ENCODE measurements at places on chromosomes 16 and 17. TPM values are rescaled to one million over a fixed set of nuclear protein-coding genes. Genes with fewer than 3 reads are reported as not detected.
A peak's percentile ranks its signal among the peaks of the same experiment; 100 is the strongest.

DNA sequence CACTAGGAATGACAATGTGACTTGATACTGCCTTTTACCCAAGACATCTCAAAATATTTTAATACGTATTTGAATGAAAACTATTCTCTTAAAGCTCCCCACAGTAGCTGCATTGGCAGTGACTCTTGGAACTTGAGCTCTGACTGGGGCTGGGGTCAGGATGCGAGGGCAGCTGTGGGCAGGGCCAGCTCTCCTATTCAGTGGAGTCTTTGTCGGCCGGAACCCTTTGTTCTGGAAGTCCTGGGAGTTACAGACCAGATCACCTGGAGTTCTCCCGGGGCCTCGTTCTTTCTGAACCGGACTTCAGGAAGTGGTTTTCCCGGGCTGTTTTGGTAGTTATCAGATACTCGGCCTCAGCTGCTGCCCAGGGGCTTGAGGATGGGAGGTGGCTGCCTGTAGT lies 84.9 kb downstream of the NPIPB11 start:
- DNase-seq: peak; percentile 50

DNA sequence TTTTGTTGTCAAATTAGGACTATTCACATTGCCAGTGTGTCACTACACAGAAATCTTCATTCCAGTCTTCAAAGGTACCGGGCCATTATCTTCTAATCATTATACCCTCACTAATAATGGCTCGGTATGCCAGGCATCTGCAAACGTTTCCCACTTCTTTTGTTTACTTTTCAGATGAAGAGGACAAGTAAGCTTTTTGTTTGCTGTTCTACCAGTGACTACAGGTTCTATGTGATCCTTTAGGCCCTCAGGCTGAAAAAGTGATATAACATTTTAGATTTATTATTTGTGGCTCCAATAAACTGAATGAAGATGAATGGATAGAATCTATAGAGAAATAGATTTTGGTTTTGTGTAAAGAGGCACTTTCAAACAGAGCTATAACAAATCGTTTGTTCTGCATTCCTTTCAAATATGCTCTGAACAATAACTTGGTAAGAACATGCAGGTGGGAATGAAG lies 403 bp upstream of the KRTAP3-1 start:
- DNase-seq: no peak

DNA sequence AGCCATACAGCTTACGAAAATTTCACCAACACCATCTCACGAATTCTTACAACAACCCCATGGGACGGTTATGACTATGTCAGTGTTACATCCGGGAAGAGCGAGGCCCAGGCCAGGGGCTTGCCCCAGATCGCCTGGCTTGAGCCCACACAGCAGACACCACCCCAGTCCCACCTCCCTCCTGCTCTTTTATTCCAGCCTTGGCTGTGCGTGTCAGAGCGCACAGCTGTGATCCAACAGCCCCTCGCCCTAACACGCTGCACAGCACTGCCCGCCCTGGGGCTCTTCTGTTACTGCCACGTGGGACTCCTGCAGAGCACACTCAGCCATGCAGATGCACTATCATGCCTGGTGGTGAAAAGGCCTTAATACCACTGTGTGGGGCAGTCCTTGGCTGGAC lies 127.9 kb downstream of the ENGASE start:
- no peak for DNase-seq

The UNC45B gene
- total RNA-seq: not detected

The NEURL4 gene
- 18.8 TPM for total RNA-seq

DNA sequence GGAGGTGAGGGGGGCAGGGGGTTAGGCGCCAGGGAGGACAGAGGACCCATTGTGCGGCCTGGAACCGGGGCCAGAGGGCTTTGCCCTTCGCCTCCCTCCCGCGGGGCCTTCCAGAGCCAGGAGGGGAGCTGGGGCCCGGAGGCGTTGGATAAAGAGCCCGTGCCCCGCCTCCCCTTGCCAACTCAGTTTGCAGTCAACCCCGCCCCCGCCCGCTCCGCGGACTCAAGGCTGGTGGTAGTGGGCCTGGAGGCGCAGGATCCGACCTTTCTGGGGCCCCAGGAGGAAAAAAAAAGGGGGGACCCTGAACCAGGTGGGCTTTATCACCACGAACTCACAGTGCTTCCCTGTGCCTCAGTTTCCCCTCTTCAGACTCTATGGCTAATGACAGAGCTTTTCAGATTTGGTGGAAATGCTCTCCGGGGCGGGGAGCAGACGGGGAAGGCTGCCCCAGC lies 2.0 kb upstream of the SPHK1 start:
- DNase-seq: peak; percentile 94

The CTRB2 gene
- total RNA-seq: not detected

The TBC1D3 gene
- total RNA-seq: not detected

DNA sequence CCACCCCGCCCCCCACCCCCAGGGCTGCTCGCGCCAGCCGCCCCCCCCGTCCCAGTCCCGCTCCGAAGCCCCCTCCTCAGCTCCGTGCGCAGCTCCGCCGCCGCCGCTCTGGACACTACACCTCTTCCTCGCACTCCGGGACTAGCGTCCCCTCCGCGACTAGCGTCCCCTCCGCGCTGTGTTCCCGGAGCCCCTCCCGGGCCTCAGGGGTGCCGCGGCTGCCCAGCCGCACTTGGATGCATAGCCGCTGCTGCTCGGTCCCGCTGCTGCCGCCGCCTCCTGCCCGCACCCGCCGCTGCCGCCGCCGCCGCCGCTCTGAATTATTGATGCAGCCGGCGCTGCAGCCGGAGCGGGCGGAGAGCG lies at the start of gene CBLN1:
CBLN1 (minus strand) TSS at position 359 of the 363 bp plus-strand sequence. CDS start 373 bp downstream, outside the sequence.
- DNase-seq: no peak

DNA sequence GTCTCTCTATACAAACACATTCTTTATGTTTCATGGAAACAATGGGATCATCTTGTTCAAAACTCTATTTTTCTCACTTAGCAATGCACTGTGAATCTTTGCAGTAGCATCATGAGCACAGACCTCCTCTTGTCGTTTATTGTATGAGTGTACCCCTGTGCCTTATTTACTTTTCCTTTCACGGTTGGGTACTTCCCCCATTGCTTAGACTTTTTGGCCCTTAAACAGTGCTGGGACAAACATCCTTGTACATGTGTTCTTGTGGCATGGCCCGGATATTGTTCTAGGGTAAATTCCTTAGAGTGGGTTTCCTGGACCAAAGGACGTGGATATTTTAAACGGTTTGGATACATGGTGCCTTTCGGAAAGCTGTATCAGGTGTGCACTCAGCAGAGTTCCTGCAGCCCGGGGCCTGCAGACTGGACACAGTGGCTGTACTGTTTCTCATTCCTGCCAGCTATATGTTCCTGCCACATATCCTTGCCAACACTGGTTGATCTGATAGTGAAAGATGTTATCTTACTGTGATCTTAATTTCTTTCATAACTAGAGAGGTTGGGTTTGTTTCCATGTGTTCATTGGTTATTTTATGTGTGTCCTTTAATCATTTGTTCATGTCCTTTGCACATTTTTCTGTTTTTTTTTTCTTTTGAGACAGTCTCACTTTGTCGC lies 111.1 kb downstream of the OR1D5 start:
- DNase-seq: no peak

DNA sequence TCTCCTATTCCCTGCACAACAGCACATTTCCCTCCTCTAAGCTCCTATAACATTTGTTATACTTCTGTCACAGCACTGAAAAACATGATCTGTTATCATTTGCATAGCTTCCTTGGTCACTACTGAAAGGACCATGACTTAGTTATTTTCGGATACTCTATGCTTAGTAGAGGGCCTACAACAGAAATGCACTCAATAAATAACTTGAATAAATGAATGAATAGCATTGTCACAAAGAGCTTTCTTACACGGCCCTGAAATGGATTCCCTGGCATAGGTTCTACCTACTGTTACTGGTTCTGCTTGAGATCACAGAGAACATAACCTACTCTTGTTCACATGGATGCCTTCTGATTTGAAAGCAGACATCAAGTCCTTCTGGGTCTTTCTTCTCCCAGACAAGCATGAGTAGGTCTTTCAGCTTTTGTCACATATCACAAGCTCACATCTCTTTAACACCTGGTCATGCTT lies 41.6 kb downstream of the MYO1D start:
- no peak for DNase-seq

DNA sequence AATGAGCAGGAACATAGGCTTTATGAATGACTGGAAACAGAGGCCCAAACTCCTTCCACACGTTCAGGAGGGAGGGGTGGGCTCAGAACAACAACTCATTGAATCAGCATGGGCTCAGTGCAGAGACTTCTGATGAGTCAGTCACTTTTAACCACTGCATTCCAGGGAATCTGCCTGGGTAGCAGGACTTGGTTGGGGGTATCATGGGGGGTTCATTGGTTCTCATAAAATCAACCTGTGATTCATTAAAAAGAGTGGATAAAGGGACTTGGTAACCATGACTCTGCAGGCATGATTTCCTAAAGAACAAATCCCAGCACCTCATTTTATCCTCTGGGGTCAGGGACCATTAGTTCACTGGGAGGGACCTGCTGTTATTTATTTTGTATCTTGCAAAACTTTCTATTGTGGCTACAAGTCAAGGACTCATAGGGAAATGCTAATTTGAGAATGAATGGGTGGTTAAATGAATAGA lies 13.8 kb downstream of the ITGB3 start:
- DNase-seq: peak; percentile 84

The HS3ST2 gene
- total RNA-seq: under 0.01 TPM

The SLFN11 gene
- 52.8 TPM for total RNA-seq

The RAB40B gene
- total RNA-seq: 8.3 TPM

The CLEC3A gene
- not detected for total RNA-seq

DNA sequence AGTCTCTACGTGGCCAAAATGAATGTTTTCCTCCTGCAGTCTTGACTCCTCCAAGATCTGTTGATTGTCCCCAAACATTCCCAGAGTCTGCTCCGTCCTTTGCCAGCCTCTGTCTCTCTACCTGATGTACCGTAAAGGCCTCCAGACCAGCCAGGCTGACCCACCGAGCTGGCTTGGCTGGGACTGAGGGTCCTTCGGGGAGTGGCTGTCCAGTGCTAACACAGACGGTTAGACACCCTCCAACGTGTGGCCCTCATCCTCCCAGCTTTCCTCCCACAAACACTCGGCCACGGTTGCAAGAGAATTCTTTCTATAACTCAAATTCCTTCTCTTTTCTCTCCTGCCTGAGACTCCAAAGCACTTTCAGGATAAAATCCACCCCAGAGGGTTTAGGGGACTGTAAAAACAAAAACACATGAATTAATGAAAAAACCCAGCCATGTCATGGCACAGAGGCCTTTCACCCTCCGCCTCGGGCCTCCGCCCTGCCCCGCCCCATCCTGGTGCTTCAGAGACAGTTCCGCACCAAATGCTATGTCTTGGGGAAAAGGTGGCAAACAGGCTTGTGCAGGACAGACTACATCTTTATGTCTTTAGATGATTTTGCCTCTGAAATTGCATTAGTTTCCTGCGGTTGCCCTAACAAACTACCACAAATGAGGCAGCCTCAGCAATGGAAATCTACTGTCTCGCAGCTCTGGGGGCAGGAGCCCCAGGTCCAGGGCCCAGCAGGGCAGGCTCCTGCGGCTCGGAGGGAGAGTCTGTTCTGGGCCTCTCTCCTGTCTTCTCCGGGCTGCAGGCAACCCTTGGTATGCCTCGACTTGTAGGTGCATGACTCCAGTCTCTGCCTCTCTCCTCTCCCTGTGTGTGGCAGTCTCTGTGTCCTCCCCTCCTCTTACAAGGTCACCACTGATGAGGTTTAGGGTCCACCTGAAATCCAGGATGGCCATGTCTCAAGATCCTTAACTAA lies 72.5 kb upstream of the CBX4 start:
- DNase-seq: peak; percentile 67

- no peak for DNase-seq
Observed at GRCh38 chr16:4141604-4142003, 25.4 kb upstream of the ADCY9 start.

DNA sequence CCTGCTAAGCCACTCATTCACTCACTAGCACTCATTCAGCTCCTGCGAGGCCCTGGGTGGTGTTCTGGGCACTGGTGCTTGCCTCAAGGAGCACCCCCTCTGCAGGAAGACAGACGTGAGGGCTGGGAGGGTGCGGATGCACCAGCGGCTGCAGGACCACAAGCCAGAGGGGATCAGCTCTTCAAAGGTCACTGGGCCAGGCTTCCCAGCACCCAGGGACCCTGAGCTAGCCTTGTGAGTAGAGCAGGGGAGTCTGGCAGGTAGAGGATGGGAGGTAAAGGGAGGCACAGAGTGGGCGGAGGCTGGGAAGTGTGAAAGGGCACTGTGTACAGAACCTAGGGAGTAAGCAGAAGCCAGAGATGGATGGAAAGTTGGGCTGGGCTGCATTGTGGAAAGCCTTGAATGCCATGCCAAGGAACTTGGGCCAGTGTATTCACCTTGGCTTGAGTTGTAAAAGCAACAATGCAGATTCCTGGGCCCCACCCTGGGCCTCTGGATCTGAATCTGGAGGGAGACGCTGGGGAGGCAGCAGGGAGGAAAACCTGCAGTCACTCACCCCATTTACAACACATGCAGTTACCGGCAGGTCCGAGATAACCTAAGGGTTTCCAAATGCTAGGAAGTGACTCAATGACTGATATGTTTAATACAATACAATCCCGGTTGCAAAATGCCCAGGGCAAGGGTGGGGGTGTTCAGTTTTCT lies 1.7 kb downstream of the IL4R start:
- DNase-seq: peak; percentile 69

- no peak for DNase-seq
Observed at GRCh38 chr17:71505200-71505599, 615.6 kb upstream of the SOX9 start.

- peak; percentile 60 for DNase-seq
Observed at GRCh38 chr17:5033352-5034015, 1.7 kb downstream of the SLC52A1 start.

- DNase-seq: no peak
Observed at GRCh38 chr17:36104701-36105181, 1.1 kb downstream of the CCL4 start.

The OR4D1 gene
- not detected for total RNA-seq

The UMOD gene
- total RNA-seq: not detected

GRCh38 chr17:6574687-6575595 lies 18.6 kb upstream of the PITPNM3 start:
- DNase-seq: peak; percentile 93

The FSCN2 gene
- 5.1 TPM for total RNA-seq

GRCh38 chr16:21336231-21336630 lies 58.1 kb upstream of the CRYM start:
- peak; percentile 62 for DNase-seq

DNA sequence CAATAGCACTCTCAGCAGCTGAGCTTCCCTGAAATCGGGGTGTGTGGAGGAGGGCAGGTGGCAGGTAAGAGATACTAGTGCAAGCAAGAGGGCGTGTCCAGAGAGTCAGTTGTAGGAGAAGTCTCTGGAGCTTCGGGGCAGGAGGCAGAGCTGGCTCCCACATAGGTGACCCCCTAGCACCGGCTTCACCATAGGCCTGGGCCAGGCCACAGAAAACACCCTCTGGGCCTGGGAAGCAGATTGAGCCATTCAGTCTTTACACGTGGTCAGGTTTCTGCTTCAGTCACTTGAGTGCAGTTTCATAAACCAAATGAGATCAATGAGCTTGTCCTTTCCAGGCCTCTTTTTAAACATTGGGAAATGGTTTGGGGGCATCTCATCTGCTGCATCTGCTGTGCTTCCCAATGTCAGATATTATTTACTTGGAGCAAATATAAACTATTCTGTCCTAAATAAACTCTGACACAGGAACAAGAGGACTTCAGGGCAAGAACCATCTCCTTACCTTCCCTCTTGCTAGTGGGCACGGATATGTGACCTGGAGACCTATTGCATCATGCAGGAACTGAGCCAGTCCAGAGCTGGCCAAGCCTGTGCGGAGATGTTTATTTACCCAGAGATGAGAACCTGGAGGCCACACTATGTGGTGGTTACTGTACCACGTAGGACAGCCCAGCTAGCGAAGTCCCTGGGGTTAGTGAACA lies 16.1 kb downstream of the CCR7 start:
- DNase-seq: peak; percentile 91

The PSME3 gene
- total RNA-seq: 79.9 TPM

The CCL13 gene
- total RNA-seq: not detected

All from osteoblast (primary cell).